ENCODE measurements at places on chromosomes 1 and 21.
A peak's percentile ranks its signal among the peaks of the same experiment; 100 is the strongest.

GRCh38 chr21:40151611-40152010 lies 284.4 kb downstream of the PCP4 start:
- DNase-seq = no peak

DNA sequence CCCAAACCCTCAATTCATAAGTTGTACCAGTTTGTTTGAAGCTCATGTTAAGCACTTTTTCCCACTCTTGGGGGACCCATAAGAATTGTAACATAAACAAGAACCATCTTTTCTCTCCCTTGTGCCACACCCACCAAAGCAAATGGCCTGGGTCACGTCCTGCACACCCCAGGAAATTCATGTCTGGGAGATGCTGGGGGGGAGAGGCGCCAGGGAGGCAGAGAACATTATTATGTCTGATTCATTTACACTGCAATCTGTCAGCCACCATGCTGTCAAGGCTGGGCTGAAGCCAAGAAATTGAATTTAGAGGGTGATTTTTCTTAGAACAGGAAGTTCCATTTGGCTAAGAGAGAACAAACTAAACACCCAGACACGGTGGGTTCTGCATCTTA lies 37.2 kb upstream of the IPO9 start:
- no peak for DNase-seq

GRCh38 chr1:235806123-235806522 lies 60.6 kb downstream of the LYST start:
- DNase-seq = no peak

DNA sequence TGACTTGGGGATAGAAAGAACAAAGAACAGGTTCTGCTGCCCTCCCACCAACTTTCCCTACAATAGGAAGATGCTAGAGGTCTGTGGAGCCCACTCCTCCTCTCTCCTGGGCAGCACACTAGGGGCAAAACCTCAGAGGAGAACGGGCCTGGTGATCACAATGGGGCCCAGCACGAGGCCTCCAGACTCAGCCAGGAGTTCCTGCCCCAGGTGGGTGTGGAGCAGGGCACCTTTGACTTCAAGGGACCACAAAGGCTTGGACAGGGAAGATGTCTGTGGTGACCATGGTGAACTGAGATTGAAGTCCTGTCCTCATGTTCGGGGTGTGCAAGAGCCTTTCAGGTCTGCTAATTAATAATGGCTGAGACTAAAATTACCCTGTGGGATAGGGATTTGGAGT lies 88.8 kb downstream of the LAMC2 start:
- no peak for DNase-seq

- no peak for DNase-seq
Observed at GRCh38 chr1:2356401-2356800, 35.0 kb downstream of the MORN1 start.

DNA sequence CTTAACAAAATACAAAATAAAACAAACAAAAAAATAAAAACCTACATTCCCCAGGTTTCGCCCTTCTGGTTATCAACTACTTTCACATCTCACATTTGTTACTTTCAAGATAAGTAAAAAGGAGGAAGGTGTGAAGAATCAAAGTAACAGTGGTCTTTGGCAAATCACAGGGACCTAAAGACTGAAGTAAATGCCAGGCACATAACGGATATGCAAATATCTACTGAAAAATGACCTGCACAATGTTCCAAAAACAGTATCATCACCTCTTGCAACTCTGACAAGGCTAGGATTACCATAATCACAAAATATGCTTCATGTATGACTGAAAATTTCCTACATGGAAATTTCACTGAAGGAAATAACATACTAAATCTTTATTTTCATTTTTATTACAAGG lies 29.3 kb downstream of the COP1 start:
- DNase-seq = no peak

DNA sequence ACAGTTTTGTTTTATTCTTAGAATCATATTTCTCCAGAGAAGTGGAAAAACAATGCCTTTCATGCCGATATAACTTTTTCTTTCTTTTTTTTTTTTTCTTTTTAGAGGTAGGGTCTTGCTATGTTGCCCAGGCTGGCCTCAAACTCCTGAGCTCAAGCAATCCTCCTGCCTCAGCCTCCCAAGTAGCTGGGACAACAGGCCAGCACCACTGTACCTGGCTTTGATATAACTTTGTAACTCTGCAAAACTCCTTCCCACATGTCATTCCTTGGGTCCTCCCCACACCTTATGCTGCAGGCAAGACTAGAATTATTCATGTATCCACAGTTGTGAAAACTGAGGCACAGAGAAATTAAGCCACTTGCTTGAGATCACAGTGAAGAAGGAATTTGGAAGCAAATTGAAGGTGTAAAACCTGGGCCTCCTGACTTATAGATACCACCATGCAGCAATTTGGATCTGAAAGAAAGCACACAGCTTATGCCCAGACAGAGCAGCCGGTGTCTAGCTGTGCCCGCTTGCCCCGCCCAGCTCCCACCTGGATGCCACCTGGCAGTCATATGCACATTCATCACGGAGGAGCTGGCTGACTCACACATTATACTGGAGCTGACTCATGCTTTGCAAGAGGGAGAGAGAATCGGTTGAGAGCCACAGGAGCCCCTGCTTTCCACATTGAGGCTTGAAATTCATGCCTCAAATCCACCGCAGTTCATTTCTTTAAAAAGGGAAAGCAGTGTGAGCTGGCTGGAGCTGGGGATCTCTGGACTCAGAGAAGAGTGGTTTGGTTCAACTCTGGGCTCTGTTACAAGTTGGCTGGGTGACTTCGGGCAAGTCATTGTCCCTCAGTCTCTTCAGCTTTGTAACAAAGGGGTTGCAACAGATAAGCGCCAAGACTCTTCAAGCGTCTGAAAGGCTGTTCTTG lies 8.3 kb upstream of the SLC2A1 start:
- DNase-seq = no peak

- no peak for DNase-seq
Observed at GRCh38 chr1:21510885-21511578, 1.8 kb downstream of the ALPL start.

DNA sequence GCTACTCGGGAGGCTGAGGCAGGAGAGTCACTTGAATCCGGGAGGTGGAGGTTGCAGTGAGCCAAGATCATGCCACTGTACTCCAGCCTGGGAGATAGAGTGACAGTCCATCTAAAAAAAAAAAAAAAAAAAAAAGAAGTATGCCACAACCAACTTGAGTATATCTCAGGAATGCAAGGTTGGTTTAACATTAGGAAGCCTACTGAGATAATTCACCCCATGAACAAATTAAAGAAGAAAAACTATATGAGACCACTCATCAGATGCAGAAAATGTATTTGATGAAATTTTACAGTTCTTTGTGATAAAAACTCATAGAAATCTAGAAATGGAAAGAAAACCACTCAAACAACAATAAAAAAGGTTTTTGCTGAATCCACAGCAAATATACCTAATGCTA lies 373.8 kb downstream of the LMO4 start:
- DNase-seq = no peak

GRCh38 chr21:31752967-31753366 lies 21.0 kb upstream of the SCAF4 start:
- no peak for DNase-seq

- DNase-seq = no peak
Observed at GRCh38 chr1:202689493-202690342, 20.5 kb downstream of the SYT2 start.

GRCh38 chr1:19416921-19417470 lies 68.3 kb downstream of the CAPZB start:
- no peak for DNase-seq

- DNase-seq = no peak
Observed at GRCh38 chr1:94801919-94802546, 18.1 kb upstream of the SLC44A3 start.

- no peak for DNase-seq
Observed at GRCh38 chr1:17099616-17100340, 19.5 kb downstream of the PADI2 start.

- no peak for DNase-seq
Observed at GRCh38 chr1:2610036-2610959, 22.5 kb downstream of the MMEL1 start.

GRCh38 chr1:212013672-212014071 lies 21.7 kb downstream of the INTS7 start:
- DNase-seq = no peak

DNA sequence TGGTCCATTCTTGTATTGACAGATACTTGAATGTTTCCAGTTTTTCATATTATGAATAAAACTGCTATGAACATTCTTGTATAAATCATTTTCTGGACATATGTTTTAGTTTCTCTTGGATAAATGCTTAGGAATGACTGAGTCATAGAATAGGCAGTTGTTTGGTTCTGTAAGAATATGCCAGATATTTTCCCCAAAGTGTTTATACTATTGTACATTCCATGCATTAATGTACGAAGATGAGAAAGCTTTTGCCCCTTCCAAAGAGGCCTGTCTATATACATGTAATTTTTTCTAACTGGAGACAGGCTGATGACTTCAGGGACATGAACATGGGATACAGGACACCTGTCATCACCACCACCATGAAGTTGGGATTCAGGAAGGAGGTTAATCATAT lies 11.3 kb downstream of the NBPF3 start:
- no peak for DNase-seq

DNA sequence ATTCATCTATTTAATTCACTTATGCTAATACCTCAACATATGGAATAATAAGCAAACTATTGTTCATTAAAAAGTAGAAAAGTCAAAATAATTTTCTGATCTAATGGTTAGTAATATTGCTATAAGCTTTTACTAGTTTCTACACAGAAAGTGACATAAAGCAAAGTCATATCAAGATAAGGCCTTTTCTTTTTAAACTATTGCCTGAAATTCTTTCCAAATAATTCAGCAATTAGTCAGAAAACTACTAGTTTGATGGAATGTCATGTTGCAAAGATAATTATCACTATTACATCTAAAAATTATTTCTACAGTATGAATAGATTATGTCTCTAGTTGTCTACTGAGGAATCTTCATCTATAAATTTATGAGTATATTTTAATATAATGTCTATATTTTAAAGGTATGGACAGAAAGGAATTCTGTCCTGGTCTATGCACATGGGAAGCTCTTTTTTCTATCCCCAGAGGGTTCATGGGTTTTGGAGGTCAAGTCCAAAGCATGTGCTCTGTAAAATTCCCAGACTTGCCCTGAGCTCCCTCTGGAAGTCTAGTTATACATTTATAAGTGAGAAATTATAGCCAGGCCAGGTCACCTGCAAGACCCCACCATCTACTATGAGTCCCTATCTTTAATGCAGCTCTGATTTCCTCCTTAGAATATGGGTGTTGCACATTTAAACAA lies 84.6 kb upstream of the DPYD start:
- no peak for DNase-seq

GRCh38 chr1:67367370-67368045 lies 59.8 kb downstream of the IL12RB2 start:
- DNase-seq = peak; percentile 48

DNA sequence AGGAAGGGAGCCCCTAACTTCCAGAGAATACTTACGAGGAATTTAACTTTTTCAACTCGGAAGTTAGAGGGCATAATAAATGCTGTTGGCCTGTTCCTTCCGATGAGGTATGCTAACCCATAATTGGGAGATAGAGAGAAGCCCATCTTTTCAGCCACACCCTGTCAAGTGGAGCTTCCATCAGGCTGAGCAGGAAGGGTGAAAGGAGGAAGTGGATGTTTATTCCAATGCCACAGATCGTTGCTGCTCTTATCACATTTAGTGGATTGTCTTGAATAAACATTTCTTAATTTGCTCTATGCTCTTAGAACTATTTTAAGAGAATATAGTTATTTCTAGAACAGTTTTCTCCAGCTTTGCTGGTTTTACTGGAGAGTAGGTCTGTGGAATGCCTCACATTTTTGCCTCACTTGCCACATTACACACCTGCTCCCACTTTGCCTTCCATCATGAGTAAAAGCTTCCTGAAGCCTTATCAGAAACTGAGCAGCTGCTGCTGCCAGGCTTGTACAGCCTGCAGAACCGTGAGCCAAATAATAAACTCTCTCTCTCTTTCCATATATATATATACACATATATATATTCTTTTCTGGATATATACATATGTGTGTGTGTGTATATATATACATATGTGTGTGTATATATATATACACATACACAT lies 60.0 kb upstream of the RGS21 start:
- no peak for DNase-seq

DNA sequence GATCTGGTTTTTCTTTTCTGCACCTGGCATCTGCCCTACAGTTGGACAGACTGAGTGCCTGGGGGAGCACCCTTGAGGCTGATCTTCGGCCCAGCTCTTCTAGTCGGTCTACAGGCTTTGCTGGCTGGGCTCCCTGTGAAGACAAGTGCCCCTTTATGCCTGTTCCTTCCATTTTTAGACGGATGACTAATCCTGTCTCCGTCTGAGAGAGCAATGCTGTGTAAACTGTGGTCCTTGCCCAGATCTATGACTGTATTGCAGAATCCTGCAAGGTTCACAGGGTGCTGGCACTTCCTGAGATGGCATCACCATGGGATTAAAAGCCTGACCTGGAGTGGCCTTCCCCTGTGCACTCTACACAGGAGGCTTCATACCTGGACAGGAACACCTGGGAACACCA lies 47.6 kb upstream of the SAMD13 start:
- no peak for DNase-seq

DNA sequence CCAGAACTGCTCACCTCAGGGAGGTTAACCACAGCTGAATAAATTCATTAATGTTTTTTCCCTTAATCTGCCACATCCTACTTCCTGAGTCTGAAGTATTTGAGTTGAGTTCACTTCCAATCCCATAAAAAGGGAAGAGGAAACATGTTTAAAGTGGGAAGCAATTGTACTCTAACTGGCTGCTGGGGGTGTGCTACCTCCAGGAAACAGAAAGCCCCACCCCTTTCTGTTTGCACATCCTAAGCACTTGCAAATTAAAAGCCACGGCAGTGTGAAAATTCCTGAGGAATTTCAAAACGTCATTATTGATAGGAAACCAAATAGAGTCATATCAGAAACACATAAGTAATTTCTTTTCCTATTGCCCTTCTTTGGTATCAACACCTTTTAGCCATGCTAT lies 307.0 kb upstream of the NR5A2 start:
- no peak for DNase-seq

GRCh38 chr1:4017636-4018365 lies 117.7 kb upstream of the C1orf174 start:
- DNase-seq = no peak

- DNase-seq = no peak
Observed at GRCh38 chr1:90831910-90832309, 114.8 kb upstream of the BARHL2 start.

DNA sequence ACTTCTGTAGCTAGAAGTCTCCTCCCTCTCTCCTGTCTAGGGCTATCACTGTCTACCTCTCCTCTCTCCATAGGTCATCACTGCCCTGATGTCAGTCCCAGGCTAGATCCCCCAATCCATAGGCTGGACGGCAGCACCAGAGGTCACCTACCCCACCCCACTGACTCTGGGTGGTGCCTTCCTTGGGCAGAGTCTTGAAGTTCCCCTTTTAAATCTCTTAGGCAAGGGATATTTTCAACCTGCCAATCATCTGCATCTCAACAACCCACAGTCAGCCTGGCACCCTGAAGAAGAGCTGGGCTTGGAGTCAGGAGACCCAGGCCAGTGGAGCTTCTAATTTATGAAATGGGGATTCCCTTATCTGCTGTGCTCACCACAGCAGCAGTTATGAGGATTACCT lies 13.2 kb downstream of the MYBPH start:
- DNase-seq = no peak
